Activated effector memory CD4-positive, alpha-beta T cell treated with Interleukin-2 at 50 U/mL for 16 hours (primary cell): ENCODE measurements at places on chromosomes 6 and 20.

- DNase-seq = no peak
Measured at GRCh38 chr6:2680264-2680922, 70.3 kb downstream of the MYLK4 start.

DNA sequence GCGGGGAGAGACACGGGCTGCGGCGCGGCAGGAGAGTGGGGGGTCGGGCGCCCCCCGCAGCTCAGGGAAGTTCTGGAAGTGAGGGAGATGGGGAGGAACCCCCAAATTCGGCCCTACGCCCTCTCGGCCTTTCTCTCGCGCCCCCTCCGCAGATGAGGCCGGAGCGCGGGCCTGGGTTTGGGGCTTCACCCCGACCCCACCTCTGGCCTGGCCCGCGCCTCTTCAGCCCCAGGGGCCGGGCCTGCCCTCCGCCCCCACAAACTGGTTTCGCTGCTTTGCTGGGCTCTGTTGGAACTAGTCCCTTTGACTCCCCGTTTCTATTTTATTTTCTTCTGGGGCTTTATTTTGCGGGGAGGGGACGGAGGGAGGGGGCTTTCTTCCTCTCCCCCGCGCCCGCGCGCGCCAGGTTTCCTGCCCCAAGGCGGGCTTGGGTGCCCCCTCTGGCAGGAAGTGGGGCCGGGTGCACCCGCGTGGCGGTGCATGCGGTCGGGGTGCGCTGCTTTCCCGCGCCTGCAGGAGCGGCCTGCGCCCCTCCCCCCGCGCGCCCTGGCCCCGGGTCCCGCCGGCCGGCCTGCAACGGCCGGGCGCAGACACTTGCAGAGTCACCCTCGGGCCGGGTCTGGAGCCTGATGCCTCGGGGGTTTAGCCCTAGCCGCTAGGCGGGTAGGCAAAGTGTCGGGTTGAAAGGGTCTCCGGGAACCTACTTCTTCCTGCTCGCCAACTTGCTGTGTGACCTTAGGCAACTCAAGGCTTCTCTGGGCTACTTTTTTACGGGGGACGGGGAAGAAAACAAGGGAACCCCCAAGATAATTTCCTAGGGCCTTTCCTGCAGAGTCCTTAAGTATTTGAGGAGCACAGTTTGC is 1.3 kb downstream of the HMGA1 start:
- peak; percentile 61 for DNase-seq

DNA sequence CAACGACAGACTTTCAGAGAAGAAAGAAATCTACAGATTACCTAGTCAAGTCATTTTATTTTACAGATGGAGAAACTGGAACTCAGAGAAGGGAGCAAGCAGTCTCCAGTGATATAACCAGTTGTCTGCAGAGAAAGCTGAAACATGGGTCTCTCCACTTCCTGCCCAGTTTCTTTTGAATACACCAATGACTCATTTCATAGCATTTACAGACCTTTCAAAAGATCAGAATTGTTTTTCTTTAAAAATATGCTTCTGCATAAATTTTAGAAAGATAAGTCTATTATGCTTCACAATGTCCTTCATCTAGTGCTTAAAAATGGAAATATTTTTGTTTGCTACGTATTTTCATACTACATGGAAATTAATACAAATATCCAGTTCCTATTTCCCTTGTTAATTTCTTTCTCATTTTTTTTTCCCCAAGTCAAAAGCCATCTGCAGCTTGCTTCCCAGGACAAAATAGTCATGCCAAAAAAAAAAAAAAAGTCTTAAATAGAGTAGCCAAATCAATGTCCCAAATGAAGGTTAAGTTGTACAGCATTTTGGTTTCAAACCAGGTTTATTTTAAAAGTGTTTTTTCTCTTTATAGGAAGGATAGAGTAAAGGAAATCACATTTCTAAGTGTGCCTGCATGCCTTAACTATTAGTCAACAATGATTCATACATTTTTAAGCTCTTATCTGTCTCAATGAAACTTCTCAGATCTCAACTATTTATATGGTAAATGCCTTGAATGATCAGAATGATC is 36.9 kb downstream of the ARHGAP18 start:
- DNase-seq = no peak

GRCh38 chr6:84403545-84403944 is 176.1 kb upstream of the CEP162 start:
- DNase-seq = no peak

GRCh38 chr20:36455972-36456625 is 85.2 kb upstream of the MYL9 start:
- DNase-seq = no peak
